ENCODE measurements at places on chromosomes 4 and X. TPM values are rescaled to one million over a fixed set of nuclear protein-coding genes. Genes with fewer than 3 reads are reported as not detected.

Gene DCAF4L1
- total RNA-seq, result 0.27 TPM

Gene LRIT3
- not detected for total RNA-seq

DNA sequence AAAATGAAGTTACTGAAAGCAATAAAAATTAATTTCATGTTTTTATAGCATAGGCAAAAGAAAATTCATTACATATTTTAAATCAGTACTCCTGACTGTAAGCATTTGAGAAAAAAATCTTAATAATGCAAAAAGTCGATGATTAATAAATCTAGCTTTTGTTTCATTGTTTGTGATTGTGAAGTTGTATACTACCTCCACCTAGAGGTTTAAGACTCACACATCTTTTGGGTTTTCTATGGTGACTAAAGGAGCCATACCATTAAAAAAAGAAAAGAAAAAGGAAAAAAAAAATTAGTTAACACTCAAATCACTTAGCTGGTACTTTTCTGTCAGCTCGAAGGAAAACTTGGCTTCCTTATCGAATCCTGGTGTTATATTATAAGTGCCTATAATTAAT lies 2.0 kb downstream of the GABRA2 start:
- no peak for DNase-seq

GRCh38 chrX:56563231-56564161 lies at the start of gene UBQLN2:
Gene UBQLN2, plus strand, starts transcription at chrX:56563627. Its CDS starts 247 bp downstream, at chrX:56563874.
- peak; percentile 86 for DNase-seq

DNA sequence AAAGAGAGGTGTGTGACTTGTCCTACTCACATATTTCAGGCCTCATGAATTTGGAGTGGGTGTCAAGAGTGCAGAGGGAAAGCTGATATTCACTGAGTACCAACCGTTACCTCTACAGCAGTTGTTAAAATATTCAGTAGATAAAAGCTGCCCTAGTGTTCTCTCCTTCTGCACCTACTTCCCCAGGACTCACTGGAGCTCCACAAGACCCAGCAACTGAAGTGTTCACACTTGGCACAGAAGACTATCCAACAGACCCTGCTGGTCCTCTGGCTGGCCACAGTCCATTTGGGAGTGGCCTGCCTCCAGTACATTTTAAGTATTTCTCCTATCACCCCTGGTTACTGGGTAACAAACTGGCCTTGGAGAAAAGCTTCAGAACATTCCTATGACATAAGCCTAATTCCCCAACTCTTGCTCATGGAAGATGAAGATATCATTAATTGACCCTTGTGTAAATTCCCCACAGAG lies 70.8 kb downstream of the PPARGC1A start:
- no peak for DNase-seq

- DNase-seq, result no peak
Measured at GRCh38 chrX:9759337-9759736, 6.3 kb downstream of the GPR143 start.

DNA sequence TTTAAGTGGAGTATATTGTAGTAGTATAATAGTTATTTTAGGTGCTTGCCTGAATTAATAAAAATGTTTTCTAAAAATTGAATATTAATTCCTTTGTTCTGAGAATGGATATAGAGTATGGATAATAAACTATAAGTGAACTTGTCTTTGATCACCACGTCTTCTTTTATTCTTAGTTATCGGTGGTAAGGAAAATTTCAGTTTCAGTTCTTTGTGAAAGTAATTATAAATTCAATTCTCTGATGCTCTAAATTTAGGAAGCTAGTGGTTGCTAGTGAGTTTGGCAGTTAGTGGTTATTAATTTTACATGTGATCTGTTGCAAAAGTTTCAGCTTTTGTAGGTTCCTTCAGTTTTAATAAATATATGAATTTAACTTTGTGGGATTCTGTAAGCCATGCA lies 30.8 kb downstream of the MRPL1 start:
- no peak for DNase-seq

GRCh38 chr4:115515772-115516171 lies 402.4 kb upstream of the NDST4 start:
- no peak for DNase-seq

All from heart left ventricle (tissue), 16 donors.